ENCODE measurements at places on chromosomes 5 and 9.

DNA sequence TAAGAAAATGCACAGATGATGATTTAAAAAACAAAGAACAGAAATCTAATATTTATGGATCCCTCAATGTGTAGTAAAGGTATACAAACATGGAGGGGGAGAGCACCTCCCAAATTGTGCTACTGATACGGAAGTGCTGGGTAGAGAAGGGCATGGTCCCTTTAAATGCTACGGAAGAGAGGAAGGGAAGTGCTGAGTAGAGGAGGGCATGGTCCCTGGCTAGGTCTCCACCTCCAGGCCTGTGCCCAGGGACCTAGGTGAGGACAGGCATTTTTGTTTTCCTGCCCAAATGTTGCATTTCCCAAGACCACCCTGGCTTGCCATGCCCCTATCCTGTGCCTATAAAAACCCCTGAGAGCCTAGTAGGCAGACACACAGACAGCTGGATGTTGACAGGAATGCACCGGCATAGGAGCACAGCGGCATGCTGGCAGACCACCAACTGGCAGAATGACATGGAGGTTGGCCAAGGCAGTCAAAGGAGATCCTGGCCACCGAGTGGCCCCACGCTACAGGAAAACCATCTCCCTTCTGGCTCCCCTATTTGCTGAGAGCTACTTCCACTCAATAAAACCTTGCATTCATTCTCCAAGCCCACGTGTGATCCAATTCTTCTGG is 62.1 kb upstream of the SPDL1 start:
- DNase-seq: no peak

- DNase-seq: no peak
Observed at GRCh38 chr5:83714810-83715209, 5.8 kb downstream of the HAPLN1 start.

- no peak for DNase-seq
Observed at GRCh38 chr5:14672484-14673394, 8.2 kb downstream of the OTULIN start.

GRCh38 chr5:1181451-1182359 is 19.7 kb upstream of the SLC6A19 start:
- DNase-seq: no peak

DNA sequence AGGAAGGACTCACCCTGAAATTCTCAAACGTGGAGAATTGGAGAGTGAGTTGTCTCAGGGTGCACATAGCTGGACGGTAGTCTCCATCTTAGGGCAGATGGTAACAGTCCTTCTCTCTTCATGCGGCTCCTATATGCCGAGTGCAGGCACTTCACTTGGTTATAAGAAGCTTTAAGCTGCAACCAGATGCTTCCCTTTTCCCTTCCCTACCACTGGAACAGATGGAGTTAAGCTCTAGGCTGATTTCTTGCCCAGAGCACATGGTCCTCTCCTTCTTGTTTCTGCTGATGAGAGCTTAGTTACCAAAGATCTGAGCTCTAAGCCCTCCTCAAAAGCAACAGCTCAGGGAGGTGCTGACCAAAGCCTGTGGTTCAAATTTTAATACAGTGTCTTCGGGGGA is 355.7 kb downstream of the ARHGEF28 start:
- DNase-seq: no peak

- no peak for DNase-seq
Observed at GRCh38 chr5:35854248-35854647, 2.4 kb upstream of the IL7R start.

DNA sequence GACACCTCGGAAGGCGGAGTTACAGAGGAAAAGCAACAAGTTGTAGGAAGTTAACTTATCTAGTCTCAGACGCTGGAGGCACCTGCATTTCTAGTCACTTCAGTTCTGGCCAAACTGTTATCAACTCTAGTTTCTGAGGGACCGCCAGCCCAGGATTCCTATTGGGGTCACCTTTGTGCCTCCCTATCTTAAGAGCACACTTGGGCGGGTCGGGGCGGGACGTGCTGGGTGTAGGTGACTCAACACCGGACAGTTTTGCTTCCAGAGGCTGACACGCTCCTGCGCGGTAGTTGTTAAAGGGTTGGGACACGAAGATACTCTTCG is 679 bp upstream of the KDM4C start:
- DNase-seq: peak; percentile 79

- no peak for DNase-seq
Observed at GRCh38 chr5:112795342-112795741, 57.7 kb downstream of the APC start.

DNA sequence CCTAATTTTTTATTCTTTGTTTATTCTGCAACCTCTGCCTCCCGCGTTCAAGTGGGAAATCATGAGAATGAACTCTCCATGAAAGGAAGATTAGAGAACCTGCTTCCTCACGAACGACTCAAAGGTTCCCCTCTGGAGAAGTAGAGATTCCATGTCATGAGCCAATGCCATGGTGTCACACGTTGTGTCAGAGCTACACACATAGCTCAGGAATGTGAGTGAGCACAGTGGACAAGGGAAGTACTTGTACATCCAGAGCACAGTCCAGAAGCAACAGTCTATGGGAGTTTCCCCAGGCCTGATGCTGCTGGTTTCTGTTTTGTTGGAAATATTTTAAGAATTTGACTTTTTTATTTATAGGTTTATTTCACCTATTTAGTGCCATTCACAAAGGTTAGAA is 26.8 kb upstream of the PPP2CA start:
- DNase-seq: no peak

DNA sequence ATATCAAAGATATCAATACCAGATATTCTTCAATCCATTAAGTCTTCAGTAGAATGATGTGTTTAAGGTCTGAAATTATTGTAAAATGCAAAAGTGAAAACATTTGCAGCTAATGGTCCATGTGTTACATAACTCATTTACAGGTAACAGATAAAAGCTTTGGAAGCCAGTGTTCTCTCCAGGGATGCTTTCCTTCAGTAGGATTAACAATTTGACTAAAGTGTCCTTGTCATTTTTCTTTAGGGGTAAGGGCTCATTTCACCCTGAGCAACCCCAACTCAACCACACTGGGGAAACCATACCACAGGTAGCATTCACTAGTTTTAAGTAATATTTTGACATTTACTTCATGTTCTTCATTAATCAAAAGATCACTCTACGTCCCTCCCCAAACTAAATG is 12.9 kb downstream of the HNRNPK start:
- DNase-seq: no peak

DNA sequence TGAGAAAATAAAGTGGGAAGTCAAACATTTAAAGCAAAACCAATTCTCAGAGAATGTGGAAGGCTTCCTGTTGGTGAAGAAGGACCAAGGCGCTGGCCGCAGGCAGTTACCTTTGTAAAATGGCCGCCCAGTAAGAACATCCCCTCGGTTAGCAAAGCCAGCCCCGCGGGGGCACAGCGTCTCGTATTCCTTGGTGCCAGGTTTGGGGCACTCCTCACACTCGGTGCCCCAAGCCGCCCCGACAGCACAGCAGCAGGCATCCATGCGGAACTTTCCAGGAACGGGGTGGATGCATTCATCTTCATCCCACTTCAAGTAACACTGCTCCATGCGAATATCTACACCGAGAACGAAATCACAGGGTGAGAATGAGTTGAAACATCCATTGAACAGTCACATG is 192.8 kb downstream of the FBN2 start:
- no peak for DNase-seq

GRCh38 chr9:109134167-109134578 is 14.4 kb upstream of the TMEM245 start:
- DNase-seq: no peak

DNA sequence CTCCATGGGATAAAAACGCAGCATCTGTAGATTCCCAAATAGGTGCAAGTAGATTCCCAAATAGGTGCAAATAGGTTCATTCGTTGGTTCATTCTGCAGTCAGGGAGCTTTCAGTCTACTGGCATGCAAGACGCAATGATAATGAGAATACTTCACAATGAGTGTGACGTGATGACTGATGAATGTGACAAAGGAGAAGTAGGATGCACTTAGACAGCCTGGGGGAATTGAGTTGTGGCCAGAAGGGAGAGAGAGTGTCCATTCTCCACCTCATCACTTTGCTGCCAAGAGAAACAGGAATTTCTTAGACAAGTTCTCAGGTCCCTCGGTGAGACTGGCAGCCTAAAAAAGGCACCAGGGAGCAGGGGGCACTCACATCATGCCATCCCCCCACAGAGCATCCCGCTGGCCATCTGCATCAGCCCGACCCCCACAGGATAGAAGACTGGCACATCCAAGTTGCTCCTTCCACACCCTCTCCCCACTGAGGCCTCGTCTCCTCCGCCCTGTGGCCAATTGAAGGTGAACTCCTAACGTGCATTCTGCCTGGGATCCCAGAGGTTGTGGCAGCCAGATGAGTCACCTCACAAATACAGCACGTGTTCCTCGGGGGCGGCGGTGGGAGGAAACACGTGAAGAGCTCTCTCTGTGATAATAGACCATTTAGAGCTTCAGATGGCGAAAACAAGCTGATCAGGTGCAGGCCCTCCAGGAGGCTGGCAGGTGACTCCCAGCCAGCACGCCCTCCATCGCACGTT is 19.9 kb upstream of the KCNIP1 start:
- DNase-seq: no peak

GRCh38 chr5:158039441-158039840 is 180.5 kb upstream of the CLINT1 start:
- no peak for DNase-seq

- DNase-seq: no peak
Observed at GRCh38 chr5:36442352-36442751, 140.7 kb upstream of the RANBP3L start.

DNA sequence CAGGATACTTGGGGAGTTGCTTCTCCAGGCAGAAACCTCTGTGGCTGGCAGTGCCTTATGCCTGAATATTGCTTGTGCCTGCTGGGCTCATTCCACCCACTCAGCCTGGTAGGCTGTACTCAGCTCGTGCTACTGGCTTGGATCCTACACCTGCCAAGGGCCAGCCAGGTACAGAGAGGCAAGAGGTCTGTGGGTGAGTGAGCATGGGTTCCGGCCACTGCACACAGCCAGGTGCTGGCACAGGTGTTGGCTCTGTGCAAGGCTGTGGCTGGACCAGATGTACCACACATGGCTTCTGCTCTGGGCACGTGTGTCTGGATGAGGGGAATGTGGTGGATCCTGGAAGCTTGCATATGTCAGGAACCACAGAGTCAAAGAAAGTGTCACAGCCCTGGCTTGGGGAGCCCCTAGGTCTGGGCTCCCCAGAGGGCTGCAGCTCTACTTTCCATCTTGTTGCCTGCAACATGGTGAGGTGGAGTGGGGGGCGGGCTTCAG is 76.7 kb upstream of the C6 start:
- no peak for DNase-seq

DNA sequence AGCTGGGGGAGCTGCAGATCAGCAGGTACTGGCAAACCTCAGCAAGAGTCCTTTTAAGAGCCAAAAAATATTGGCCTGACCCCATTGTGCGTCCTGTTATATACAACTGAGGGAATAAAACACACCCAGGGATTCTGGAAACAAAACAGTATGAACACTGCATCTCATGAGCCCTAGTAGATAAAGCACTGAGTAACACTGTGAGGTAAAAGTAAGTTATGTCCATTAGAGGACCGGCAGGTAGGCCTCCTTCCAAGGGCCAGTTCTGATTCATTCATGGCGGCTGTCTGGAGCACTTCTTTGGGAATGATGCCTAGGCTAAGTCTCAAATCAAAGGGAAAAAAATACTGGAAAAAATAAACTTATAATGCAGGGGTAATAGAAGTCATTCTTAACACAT is 64.9 kb downstream of the PDE4D start:
- no peak for DNase-seq

GRCh38 chr9:124320062-124320973 is 62.6 kb downstream of the NEK6 start:
- DNase-seq: peak; percentile 35

DNA sequence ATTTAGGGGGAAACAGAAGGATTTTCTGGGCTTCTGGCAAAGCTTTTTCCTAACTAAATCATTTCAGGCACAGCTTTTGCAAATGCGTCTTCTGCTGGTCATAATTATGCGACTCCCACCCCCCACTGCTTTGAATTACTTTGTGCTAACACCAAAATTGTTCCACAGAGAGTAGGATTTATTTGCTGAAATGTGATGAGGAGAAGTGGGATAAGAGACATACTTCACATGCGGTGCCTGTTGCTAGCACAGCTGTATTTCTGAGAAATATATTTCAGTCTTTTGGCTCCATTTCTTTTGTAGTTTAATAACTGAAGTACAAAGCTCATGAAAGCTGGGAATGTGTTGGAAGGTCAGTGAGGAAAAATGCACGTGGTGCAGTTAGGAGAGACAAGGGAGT is 83.2 kb upstream of the TAS2R1 start:
- DNase-seq: no peak

DNA sequence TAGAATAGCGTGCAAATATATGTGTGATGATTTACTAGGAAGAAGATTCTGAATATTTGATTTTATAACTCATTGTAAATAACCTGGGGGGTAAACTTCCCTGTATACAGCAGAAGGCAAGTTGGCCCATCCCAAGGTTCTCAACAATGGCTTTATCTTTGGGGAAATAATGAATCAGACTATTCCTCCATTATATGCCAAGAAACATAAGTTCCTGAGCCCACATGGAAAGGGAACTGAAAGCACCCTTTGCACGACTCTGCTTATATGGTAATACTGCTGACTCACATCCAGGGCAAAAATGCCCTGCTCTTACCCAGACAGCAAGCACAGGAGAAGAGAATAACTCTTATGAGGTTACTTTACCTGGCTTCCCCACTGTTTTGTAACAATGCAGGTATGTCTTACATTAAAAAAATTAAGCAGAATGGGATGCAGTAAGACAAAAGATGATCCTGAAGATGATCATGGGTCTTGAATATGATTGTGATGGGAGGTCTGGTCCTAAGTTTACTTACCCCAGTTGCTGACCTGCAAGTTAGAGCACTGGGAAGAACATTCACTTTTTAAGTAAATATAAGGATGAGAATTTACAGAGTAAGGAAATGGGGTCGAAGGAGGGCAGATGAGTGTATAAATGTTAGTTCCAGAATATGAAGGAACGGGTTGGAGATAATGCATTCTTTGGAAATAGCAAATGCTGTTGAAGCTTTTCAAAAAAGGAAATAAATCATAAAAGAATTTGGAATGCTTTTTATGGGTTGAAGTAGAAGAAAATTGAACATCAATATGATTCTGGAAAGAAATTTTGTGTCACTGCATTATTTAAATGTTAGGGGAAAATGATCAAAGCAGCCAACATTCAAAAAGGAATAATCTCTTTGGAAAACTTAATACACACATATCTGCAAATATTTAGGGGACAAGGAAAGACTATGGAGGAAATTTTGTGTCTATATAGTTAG is 428.4 kb upstream of the MPDZ start:
- DNase-seq: no peak

GRCh38 chr5:161847941-161848391 is at the start of gene GABRA1:
Gene GABRA1 (plus strand): TSS chr5:161848120. CDS start chr5:161850811, 2,691 bp downstream.
- no peak for DNase-seq

DNA sequence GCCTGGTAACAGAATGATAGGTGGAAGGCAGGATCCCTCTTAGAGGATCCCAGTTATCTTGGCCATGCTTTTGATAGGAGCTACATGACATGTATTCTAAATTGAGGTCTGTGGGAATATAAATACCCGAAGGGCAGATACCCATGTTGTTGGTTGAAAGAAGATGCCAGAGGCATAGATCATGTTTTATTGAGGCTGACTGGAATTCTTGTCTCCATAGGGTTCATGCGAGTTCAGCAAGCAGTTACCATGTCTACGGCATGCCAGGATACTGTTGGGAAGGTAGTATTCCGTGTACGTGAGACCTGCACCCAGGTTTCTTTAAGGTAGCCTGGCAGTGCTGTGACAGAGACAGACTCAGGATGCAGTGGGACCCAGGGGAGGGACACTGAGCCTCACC is 230.7 kb downstream of the NR3C1 start:
- no peak for DNase-seq
